Thyroid gland (tissue), 4 donors: ENCODE measurements at places on chromosomes 2 and 18.

DNA sequence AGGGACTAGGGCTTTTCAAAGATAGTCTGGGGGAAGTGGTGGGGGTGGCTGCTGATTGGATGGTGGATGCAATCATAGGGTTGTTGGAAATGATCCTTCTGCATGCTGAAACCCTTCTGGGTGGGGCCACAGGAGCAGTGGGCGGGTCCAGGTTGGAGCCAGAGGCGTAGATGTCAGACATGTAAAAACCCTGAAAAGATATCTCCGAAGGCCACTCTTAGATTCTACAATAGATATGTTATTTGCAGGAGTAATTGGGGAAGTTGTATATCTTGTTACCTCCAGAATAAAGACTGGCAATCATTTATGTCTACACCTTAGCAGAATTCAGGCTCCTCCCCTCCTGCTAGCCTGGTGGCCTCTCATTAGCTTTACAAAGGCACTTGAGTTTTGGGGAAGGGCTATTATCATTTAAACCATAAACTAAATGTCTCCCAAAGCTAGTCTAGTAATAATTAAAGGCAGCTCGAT lies 8.2 kb upstream of the FAM98A start:
- no peak for DNase-seq

DNA sequence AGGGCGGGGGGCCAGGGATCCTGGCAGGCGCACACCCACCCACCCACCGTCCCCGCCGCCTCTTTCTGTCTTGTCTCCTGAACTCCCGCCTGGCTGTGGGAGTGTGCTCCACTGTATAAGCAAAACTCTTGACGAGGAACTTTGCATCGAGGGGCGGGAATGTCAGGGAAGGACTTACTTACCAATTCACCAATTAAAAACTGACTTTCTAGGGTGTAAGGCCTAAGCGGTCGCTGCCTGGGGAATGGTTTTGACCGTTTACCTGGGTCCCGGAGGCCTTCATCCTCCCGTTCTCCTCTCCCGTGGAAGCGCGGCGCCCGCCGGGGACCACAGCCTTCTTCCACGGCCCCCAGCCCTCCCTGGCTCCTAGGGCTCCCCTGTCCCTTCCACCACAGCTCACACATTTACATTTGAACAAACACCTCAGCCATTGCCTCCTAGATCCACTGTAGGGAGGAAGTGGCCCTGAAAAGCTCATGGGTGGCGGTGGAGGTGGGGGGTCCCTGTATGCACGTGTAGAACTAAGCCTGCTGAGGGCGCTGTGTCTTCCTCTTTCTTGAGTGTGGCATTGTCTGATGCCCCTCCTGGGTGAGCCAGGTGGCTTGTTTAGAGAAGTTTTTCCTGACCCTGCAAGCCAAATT lies 8.9 kb downstream of the ASIC4 start:
- no peak for DNase-seq

DNA sequence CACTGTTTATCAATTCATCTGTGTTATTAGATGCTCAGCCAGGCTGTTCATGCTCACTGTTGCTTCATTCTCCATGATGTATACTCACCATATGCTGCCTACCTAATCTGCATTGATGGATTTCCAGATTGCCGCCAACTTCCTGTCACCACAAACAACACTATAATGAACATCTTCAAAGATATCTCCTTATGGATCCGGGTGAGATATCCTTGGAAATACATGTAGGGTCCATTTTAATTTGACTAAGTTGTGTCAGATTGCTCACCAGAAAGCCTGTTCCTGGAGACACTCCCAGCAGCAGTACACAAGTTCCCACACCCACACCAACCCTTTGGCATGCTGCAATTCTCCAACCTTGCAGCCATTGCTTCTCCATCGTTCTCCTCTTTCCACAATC lies 547.5 kb upstream of the TNP1 start:
- no peak for DNase-seq

- no peak for DNase-seq
Observed at GRCh38 chr18:49907346-49907929, 94.1 kb upstream of the ACAA2 start.

- DNase-seq: peak; percentile 59
Observed at GRCh38 chr2:6866275-6866671, 566 bp upstream of the CMPK2 start.

DNA sequence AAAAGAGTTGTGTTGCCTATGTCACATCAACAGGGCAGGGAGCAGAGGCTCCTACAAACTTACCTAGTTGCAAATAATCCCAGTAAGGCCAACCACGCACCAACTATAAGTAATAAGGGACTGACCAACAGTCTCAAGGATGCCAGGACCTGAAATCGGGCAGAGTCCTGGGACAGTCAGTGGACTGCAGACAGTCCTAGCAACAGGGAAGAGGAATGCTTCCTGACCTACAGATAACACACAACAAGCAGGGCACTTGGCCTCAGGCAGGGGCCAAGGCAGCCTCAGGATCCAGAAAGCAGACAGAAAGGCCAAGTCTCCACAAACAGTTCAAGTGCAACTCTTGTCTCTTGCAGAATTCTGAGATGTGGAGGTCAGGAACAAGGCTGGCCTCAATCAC lies 56.2 kb downstream of the GALNT14 start:
- no peak for DNase-seq

GRCh38 chr18:13273800-13274199 lies 55.2 kb downstream of the LDLRAD4 start:
- DNase-seq: no peak

- peak; percentile 17 for DNase-seq
Observed at GRCh38 chr2:231394211-231395141, 1.0 kb upstream of the B3GNT7 start.

DNA sequence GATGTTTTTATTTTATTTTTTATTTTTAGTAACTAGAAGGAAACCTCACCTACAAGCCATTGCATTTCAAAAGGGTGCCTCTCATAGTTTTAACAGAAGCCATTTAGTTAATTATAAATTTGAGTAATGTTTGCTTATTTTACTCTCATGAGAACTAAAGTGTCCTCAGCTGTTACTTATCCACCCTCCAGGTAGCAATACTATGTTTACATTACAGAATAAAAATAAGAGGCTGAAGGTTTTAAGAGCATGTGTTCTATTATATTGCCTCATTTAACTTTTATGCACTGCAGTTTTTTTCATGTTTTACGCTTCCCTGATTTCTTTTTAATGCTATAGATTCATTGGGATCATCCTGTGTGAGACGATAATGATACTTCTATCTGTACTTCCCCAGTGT lies 235.5 kb downstream of the THSD7B start:
- no peak for DNase-seq

- no peak for DNase-seq
Observed at GRCh38 chr2:105598829-105599698, 145.6 kb upstream of the NCK2 start.

GRCh38 chr2:158926478-158926948 lies 41.9 kb upstream of the TANC1 start:
- DNase-seq: peak; percentile 66

DNA sequence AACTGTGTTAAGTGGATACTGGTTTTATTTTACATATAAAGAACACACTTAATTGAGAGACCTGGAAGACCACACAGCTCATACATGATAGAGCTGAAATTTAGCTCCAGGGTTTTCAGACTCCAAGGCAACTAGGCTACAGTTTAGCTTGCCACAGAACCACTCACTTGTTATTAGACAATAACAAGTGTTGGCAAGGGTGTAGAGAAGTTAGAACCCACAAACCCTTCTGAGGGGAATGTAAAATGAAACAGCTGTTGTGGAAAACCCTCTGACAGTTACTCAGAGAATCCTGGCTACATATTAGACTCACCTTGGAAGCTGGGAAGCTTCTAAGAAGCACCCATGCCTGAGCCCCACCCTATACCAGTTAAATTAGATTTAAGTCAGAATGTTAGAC lies 75.3 kb downstream of the MAP3K20 start:
- DNase-seq: no peak

GRCh38 chr2:48356701-48357325 lies 173.1 kb upstream of the STON1 start:
- no peak for DNase-seq

GRCh38 chr2:54081574-54081973 lies 33.8 kb upstream of the ACYP2 start:
- peak; percentile 15 for DNase-seq

DNA sequence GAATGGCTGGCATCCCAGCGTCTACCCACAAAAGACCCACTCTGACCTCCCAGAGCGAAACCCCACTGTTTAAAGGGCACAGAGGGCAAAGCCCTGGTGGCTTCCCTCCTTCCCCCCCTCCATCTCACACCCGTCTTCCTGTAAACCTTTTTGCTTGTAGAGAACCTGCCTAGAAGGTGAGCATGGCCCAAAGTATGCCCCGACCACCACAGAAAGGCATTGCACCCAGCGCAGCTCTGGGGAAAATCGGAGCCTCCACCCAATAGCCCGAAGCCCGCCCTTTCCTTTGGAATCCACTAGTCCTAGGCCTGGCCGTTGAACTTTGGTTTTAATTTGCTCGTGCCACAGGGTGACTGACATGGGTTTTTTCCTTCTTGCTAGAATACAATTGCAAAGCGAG lies 22.6 kb downstream of the DIPK1C start:
- DNase-seq: no peak

- DNase-seq: peak; percentile 79
Observed at GRCh38 chr2:227717687-227718567, at the start of gene SLC19A3. Gene SLC19A3 (minus strand): TSS chr2:227718028. CDS start chr2:227702318, 15,710 bp downstream.

- DNase-seq: no peak
Observed at GRCh38 chr2:119809339-119810048, 49.8 kb downstream of the PTPN4 start.

DNA sequence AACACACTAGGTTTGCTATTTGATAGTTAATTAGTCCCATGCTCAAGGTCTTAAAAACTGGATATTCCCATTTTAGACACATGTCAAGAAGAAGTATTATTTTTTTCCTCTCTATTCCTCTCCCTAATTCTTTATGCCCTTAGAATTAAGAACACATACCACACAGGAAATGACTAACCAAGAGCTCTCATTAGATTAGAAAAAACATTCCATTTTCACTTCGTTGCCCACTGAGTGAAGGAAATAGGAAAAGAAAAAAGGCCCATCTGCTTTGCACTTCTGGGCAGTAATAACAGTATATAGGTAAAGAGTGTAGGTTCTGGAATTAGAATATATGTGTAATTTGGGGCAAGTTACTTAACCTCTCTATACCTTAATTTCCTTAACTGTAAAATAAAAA lies 26.9 kb downstream of the ACADL start:
- no peak for DNase-seq

DNA sequence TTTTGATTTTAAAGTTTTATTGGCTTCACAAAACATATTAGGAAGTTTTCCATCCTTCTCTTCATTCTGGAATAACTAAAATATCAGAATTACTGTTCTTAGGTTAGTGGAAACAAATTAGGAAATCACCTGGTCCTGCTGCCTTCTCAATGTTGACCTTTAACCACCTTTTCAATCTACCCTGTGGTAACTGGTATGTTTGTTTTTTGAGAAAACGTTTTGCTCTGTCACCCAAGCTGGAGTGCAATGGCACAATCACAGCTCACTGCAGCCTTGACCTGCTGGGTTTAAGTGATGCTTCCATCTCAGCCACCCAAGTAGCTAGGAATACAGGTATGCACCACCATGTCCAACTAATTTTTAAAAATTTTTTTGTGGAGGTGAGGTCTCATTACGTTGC lies 28.4 kb downstream of the ACYP2 start:
- no peak for DNase-seq

DNA sequence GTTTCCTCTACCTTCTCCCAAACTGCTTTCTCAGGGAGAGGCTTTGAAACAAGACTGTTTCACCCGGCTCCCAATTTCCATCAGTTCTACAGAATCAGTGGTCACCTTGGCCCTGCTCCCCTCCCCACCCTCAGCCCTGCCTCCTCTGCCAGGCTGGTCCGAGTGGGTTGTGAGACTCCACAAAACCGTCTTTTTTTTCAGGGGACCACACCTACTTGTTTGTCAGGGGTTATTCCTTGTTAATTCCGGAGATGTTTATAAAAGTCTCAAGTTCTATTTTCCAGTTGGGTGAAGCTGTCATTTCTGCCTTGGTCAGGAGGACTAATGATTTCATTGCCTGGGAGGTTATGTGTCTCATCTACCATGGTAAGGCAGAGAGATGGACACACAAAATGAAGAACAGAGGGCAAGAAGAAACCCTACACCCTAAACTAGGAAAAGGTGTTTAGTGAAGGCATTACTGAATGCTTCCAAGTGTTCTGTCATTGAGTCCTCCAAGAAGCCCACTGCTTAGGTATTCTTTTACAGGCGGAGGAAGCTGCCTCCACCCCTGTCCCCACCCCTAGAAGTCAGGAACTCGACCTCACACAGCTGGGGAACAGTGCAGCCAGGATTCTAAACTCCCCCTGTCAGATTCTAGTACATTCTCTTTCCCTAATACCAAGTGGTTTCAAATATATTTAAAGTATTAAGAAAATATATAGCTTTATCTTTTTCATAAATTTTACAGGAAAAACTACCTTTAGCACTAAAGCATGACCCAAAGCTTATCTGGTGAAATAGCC lies 46.3 kb downstream of the COPS8 start:
- DNase-seq: no peak

DNA sequence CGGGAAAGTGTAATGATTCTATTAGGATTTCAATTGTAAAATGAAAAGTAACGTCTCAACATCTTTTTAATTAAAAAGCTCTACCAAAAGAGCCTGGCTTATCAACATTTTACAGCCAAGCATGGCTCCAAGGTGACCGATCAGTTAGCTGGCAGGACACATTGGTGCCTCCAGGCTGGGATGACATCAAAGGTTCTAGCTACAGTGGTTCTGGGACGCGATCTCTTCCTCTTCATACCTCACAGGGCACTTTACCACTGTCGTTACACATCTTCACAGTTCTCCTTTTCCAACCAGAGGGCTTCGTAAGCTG lies 693 bp downstream of the ORC2 start:
- no peak for DNase-seq

GRCh38 chr2:230885463-230886130 lies 20.9 kb downstream of the ITM2C start:
- no peak for DNase-seq

DNA sequence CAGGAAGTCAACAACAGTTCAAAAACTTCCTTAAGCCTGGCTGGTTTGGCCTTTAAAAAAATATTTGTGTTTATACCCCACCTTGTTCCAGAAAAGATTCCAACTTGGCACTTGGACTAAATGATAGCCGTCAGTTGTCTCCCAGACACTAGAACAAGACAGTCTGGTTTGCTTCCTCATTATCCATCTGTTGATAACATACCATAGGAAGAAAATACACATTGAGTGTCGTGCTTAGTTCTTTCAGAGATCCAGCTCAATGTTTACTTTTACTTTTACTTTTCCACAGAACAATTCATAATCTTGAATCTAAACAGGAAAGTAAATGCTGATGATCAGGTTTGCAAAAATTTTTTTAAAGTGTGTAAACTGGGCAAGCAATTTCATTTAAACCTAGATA lies 2.4 kb upstream of the VPS54 start:
- DNase-seq: no peak
